Stimulated activated CD4-positive, alpha-beta T cell treated with anti-CD3 and anti-CD28 coated beads, Interleukin-1b, Interleukin-23, amount 100 ng/mL, for 1 hour (primary cell): ENCODE measurements at places on chromosomes 3 and 15.

- DNase-seq: no peak
Measured at GRCh38 chr3:178103140-178103539, 433.1 kb upstream of the KCNMB2 start.

DNA sequence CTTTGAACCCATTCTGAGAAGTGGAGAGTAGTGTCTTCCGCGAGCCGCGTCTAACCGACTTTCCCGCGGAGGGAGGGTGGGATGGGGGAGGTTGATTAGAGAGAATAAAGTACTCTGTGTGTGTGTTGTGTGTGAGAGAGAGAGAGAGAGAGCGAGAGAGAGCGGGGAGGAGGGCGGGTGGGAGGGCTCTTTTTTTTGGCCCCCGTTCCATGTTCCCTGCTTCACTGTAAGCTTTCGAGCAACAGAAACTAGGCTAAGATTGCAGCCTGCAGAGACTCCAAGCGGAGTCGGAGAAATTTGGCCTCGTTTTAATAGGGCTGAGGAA lies 1.6 kb upstream of the MEIS2 start:
- no peak for DNase-seq

GRCh38 chr15:85444122-85444745 lies 63.8 kb downstream of the AKAP13 start:
- DNase-seq: no peak

GRCh38 chr3:184558726-184559125 lies 2.9 kb upstream of the EPHB3 start:
- no peak for DNase-seq

- no peak for DNase-seq
Measured at GRCh38 chr3:81375921-81376320, 385.5 kb downstream of the GBE1 start.

DNA sequence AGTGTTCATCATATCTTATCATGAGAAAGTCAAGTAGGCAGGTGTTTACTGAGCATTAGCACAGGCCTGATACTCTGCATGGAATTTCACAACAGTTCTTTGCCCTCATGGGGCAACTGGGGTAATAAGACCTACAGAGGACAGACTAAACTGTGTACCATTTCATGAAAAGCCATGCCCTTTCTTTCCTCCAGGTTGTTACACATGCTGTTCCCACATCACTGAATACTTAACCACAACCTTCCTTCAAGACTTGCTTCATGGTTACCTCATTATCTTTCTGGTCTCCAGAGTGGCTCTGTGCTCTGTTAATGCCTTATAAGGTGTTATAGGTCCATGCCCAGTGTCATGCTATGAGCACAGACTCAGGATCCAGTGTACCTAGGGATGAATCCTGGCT lies 28.2 kb upstream of the RSL24D1 start:
- no peak for DNase-seq

DNA sequence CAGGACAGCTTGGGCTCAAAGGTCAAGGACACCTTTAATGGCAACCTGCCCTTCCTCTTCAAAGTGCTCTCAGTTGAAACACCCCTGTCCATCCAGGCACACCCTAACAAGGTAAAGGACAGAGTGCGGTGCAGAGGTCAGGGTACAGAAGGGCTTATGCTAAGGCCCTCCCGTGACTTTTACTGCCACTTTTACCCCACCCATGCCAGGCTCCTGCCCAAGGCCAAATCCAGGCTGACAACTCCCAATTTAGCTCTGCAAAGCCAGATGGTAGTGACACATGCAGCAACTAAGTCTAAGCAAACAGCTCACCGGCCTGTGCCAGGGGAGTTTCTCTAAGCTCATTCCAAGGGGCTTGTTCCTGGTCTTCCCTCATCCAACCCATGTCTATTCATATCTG lies 1.6 kb downstream of the MPI start:
- no peak for DNase-seq

DNA sequence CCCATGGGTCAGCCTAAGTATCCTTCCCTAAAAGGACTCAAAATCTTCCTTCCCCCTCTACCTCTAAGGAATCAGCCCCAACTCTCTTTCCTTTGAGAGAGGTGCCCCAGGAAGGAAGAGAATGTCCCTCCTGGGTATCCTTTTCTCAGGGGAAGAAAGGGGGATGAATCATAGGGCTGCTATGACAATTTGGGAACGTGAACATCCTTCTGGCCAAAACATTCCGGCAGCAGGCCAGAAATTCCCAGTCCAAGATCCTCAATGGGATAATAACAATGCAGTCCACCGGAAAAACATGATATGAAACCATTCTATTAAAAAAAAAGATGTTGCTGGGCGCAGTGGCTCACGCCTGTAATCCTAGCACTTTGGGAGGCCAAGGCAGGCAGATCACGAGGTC lies 50.8 kb upstream of the CACNA2D3 start:
- no peak for DNase-seq

GRCh38 chr3:138187296-138188012 lies at the start of gene ARMC8:
TSS of gene ARMC8 (plus strand) at chr3:138187301. CDS start at chr3:138187555, 254 bp downstream.
- DNase-seq: peak; percentile 3

- peak; percentile 28 for DNase-seq
Measured at GRCh38 chr15:90320062-90320884, 31.8 kb upstream of the ZNF774 start.

GRCh38 chr15:84661001-84661400 lies 3.0 kb upstream of the NMB start:
- no peak for DNase-seq

- DNase-seq: no peak
Measured at GRCh38 chr3:190019006-190019405, 101.7 kb downstream of the P3H2 start.

DNA sequence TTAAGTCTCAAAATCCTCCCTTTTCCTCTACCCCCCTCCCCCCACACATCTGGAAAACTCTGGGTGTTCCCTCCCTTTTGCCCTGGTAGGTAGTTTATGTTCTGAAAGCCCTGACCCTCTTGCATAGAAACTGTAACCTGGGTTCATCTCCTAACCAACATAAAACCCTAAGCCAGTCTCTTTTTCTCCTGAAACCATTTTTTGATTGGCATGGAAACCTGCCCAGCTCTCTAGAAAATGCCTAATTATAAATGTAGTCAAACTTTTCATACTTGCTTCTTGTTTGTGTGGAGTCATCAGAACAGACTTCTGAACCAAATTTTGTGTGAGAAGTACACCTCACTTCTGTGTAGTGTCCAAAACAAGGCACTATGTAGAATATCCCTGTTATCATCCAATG lies 1264.4 kb downstream of the SI start:
- DNase-seq: no peak

GRCh38 chr3:108406063-108406660 lies 104.2 kb downstream of the MYH15 start:
- no peak for DNase-seq

DNA sequence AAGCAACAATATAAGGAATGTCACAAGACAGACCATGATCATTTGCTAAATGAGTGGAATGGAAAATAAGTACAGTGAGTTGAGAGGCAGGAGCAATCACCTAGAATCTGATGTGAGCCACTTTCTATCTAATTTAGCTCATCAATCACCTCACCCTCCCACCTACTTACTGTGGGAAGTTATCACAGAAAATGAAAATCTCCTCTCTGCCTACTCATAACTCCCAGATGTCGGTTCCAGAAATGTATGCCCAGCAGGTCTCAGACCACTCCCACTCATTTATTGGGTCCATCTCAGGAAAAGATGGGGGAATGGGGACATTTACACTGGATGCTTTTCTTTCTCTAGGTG lies 270.9 kb downstream of the FHIT start:
- DNase-seq: no peak
